Dorsolateral prefrontal cortex (tissue), 122 donors: ENCODE measurements at places on chromosomes 12 and 14. TPM values are rescaled to one million over a fixed set of nuclear protein-coding genes. Genes with fewer than 3 reads are reported as not detected.

DNA sequence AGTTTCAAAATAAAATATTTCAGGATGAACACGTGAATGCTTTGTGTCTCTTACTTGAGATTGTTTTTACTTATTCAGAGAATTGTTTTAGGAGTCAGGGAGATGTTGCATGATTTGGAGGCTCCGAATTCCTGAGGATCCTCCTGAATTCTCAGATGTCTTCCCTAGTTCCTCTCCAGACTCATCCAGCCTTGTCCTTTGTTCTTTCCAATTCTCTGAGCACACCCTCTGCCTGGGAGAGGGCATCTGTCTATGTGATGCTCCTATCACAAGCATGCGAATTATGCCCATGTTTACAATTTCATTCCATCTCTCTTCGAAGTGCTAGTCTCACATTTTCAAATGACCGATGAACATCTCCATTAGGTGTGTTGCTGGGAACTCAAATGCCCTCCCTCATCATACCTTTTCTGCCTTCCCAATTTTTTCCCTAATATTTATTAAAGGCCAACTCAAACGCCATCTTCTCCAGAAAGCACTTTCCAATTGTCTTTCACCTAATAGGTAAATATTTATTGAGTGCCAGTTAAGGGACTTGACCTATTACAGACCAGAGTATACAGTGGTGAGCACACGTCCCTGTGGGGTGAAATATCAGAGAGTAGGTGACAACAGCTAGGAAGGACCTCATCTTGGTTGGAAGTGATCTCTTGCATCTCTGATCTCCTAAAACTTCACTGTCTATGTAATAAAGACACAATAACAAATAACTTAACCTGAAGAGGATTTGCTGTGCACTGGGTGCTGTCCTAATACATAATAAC, 64.4 kb downstream of the ARF6 start:
- no peak for DNase-seq

- DNase-seq: no peak
Observed at GRCh38 chr12:98422359-98422758, 93.0 kb upstream of the TMPO start.

GRCh38 chr14:71365361-71365760, 458.1 kb downstream of the PCNX1 start:
- DNase-seq: no peak

DNA sequence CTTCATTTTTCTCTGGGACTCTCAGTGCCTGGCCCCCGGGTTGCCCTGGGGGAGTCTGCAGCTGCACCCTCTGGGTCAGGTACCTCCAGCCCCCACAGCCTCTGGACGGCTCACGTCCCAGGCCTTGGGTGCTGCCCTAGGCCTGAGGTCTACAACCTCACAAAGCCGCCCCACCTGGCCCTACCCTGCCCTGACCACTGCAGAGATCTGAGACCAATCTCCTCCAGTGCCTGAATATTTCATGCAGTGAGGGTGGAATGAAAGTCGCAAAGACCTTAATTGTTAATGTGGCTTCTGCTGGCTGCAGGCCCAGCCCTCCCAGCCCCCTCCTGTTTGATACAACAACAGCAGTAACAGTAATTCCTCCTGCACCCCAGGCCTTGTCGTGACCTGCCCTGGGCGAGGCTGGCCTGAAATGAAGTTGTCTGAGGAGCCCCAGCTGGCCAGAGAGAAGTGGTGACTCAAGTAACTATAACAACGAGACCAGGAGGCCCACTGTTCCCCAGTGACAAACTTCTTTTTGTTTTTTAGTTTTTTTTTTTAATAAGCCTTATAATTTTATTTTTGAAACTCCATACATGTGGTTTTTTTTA, 8.8 kb upstream of the CCDC85C start:
- no peak for DNase-seq

The CIT gene
- 271 TPM for total RNA-seq

GRCh38 chr12:6052206-6052939, 72.1 kb downstream of the VWF start:
- DNase-seq: peak; percentile 17

DNA sequence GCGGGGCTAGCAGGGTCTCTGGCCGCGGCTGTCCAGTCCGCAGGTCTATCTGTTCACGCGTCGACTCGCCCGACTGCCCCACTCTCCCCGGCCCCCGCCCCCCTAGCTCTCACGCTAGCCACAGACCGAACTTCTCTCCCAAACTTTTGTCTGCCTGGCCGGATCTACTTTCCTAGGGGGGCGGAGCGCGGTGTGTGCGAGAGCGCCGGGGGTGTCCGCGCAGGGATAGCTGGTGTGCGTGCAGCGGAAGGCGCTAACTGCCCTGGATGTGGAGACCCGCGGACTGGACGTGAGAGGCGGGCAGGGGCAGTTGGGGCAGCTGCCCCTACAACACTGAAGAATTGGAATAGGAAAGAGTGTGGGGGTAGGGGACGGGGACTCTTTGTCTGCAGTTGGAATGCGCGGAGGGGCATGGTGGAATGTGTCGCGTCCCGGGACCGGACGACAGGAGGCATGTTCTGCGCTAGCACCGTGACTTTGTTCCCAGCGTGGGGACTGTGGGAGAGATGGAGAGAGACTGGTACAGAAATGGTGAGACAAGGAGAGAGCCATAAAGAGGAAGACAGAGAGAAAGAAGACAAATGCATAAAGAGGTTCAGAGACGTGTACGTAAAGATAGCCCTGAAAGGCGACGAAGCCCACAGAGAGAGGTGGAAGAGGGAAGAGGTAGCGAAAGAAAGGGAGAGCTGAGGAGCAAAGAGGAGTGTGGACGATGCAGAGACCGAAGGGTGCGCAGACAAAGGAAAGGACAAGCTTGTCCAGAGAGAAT, at the start of gene AJUBA:
TSS of gene AJUBA (minus strand) at position 75 of the 769 bp plus-strand sequence. CDS start 285 bp downstream, outside the sequence.
- DNase-seq: no peak

The IPO4 gene
- total RNA-seq: 8.4 TPM

- no peak for DNase-seq
Observed at GRCh38 chr12:102215992-102216691, 18.5 kb upstream of the PMCH start.

GRCh38 chr12:91926848-91927247, 218.8 kb downstream of the BTG1 start:
- no peak for DNase-seq

The CCDC184 gene
- total RNA-seq: 16.9 TPM

The SLC25A21 gene
- not detected for total RNA-seq

- no peak for DNase-seq
Observed at GRCh38 chr12:124795081-124795948, 68.3 kb downstream of the SCARB1 start.
